CD4-positive, alpha-beta T cell treated with Interleukin-15 for 4 hours (primary cell): ENCODE measurements at places on chromosomes 16 and 17.

DNA sequence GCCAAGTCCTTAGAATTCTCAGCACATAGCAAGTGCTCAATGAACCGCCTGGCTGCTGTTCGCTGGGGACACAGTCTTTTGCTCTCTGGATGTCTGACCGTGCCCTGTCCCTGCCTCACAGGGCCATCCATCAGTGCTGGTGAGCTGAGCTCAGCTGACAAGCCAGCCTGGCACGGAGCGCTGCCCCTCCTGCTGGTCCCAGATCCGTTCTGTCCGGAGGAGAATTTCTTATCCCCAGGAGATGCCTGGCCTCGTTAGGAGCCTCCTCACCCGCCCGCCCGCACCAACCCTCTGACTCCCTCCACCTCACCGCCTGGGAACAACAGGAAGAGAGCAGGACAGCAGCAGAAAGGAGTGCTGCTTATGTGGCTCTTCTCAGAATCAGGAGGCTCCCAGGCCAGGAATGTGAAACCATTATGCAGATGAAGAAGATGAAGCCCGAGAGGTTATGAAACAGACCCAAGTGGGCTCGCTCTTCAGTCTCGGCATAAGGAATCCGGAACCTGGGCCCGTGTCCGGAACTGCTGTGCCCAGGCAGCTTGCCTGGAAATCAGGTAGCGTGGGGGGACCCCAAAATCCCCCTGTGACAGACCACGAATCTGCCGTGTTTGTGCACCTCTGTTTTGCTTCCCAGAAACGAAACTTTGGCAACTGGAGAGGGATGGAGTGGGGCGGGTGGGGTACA lies 28.8 kb upstream of the RMI2 start:
- DNase-seq, result no peak

DNA sequence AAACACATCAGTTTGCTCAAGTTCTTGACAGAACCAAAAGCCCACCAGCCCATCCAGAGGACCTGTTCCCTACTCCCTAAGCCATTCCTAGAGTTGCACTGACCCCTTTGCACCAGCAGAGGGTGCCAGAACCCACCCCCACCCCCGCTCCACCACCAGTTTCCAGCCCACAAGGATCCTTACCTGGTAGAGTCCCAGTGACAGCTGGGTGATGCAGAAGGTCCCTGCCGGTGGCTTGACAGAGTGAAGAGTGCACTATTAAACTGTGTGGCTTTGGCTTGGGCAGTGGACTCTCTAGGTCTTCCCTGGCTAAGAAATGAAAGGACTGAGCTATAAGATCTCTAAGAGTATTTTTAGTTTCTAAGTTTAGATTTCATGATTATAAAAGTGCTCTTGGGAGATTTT lies 73.3 kb upstream of the MTMR4 start:
- peak; percentile 52 for DNase-seq

DNA sequence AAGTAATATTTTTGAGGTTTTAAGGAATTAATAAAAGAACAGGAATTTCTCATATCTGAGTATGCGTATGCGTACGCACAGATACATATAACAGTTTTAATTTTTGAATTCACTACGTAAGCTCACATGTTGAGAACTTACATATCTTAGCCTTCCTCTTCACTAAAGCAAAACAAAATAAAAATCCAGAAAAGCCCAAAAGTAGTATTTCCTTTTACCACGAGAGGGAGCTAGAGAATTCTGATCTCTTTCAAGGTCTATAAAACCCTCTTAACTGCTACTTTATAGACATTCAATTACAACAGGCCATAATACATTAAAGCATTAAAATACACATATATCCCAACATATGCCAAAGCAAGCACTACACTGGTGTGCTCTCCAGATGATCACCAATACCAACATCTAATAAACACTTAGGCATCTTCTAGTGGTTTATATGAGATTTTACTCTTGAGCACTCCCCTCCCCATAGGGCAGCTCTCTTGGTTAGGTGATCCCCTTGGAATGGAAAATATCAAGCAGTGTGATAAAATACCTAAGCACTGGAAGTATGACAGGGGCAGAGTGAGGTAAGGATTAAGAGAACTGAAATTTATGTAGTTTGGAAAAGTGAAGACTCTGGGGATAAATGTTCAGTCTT lies 94.0 kb downstream of the SKAP1 start:
- peak; percentile 77 for DNase-seq

DNA sequence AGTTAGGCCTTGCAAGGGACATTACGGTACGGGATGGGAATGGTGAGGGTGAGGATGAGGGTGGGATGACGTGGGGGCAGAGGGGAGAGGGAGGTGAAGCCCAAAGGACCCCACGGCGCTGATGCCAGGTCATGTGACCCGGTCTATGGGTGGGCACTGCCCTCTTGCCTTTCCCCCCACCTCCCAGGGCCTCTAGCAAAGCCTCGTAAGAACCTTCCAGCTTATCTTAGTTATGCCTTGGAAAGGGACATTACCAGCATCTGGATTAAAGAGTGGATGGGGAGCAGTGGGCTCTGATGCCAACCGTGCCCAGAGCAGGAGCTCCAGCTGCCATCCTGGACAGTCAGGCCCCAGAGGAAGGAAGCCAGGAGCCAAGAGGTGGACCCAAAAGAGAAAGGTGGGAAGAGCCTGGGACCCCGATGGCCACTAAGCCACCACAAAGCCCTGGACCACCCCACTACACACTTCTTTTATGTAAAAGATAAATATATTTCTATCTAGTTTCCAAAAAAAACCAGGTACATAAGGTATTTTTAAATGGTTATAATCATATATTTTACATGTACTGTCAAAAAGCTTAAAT lies 40.9 kb downstream of the TK2 start:
- DNase-seq, result no peak

DNA sequence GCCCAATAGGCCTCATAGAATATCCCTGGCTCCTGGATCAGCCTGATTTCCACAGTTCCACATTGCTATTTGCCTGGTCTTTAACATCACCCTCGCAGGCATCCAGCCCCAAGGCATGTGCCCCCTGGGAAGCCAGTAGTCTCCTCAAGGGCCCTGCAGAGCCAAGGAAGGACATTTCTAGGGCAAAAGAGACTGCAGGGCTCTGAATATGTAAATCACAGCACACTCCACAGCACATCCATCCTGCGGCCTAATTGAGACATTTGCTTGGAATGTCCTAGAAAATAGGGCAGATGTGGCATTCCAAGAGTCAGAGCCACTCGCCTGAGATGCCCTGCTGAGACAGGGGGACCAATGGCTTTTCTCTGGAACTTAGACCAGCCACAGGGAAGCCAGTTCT lies 11.4 kb upstream of the C16orf78 start:
- no peak for DNase-seq

GRCh38 chr17:46994993-46995392 lies 15.9 kb upstream of the RPRML start:
- no peak for DNase-seq

GRCh38 chr16:66486199-66486772 lies 59.2 kb downstream of the BEAN1 start:
- no peak for DNase-seq

GRCh38 chr17:42893359-42893758 lies 7.2 kb upstream of the G6PC1 start:
- DNase-seq, result no peak
